ENCODE measurements at places on chromosomes 5 and 9. TPM values are rescaled to one million over a fixed set of nuclear protein-coding genes. Genes with fewer than 3 reads are reported as not detected.

Gene CD14
- total RNA-seq, result 35.5 TPM

Gene REEP2
- total RNA-seq, result 3.1 TPM

Gene BAAT
- not detected for total RNA-seq

Gene ZDHHC12
- total RNA-seq, result 76.2 TPM

Gene FBLL1
- not detected for total RNA-seq

Gene PCDHA7
- total RNA-seq, result 0.17 TPM

DNA sequence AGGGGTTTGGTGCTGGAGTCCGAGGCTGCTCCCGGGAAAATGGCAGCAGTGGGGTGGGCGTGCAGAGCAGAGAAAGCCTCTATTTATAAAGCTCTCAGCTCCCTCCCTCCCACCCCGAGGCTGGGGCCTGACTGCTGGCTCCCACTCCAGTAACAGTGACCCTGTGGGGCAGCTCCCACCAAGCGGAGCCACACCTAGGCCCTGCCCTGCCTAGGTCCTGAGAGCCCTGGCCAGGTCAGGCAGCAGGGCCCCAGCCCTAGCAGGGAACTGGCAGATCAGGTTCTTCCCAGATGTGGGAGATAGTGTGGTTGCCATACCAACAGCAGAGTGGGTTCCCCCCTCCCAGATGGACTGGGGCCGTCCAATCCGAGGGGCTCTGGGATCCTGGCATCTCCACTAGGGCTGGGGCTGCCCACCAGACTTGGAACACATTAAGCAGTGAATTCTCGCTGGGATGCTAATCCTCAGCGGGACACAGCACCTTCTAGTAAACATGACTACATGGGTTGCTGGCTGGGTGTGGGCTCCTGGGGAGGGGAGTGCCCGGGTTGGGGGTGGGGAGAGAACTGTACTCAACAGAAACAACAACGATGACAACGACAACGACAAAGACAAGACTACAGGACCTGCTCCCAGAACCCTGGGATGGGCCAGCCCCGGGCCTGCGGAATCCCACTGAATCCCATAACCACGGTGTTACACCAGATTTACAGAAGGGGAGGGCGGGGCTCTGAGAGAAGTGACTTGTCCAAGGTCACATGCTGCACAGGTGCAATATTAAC lies 1.5 kb downstream of the SH3GLB2 start:
- peak; percentile 62 for DNase-seq

DNA sequence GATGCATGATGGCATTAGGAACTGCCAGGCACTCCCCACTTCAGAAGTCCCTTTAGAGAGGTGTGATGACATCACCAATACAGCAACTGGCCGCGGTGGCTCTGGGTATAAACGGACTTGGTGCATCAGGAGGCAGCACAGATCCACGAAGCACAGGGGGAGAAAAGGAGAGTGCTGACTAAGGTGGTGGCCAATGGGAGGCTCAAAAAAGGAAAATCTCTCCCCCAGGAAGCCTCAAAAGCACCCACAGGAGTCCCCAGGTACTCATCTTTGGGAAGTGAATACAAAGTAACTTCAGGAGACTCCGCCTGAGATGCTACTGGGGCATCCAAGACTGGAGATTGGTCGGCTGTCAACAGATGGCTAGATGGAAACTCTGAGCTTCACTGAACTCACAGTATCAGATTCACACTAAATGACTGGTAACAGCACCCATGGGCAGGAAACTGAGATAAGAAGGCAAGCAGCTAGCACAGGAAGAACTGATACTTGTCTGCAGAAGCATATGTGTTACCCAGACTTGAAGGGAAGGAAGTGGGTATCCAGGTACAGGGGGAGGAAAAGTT lies 7.6 kb downstream of the TTC39B start:
- DNase-seq, result no peak

GRCh38 chr9:1948541-1948940 lies 66.6 kb upstream of the SMARCA2 start:
- DNase-seq, result no peak

GRCh38 chr5:43514471-43514815 lies 505 bp downstream of the C5orf34 start:
- DNase-seq, result no peak

- no peak for DNase-seq
Observed at GRCh38 chr5:148739023-148739422, 84.7 kb upstream of the HTR4 start.

DNA sequence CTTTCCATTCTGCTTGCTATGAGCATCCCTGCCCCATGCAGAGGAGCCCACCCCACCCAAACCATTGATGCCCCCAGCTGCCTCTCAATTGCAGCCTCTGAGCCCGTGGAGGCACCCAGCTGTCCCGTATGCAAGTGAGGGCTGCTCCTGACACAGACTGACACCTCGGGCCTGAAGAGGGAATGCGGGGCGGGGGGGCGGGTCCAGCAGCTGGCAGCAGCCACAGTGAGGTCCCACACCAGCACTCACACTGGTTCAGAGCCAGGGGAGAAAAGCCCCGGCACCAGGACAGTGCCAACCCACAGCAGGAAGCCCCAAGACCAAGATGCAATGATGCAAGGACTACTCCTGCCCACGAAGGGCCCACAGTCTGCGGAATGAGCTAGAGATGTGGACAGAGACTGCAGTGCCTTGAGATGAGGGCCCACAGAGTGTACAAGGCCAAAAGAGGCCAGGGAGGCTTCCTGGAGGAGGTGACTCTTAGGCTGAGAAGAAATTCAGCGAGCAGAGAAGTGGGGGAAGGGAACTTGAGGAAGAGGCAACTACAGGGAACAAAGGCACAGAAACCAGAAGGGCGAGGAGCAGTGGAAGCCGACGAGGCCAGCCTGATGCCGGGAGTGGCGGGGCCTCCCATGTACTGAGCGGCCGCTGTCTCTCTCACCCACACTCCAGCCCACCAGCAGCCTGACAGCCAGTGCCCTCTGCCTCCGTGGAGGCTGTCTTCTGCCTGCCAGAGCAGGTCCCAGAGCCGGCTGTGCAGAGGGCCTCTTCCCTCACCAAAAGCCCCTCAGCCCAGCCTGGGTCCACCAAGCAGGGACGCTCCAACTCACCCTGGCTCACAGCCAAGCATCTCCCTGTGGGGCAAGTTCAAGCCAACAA lies 9.2 kb downstream of the EEIG1 start:
- no peak for DNase-seq

DNA sequence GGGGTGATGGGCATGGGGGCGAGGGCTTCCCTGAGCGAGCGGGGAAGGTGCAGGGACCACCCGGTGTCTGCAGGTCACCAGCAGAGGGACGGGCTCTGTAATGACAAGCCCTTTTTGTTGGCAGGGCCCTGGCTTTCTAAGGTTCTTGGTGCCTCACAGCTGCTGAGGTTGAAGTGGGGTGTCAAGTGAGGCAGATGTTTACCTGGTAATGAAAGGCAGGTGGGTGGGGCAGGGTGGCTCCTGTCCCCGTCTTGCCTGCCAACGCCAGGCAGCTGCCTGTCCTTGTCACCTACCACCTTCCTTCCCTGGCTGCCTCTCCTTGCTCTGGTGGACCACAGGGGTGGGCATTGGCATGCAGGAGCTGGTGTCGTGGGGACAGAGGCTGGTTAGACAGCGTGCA lies 41.0 kb upstream of the SEMA4D start:
- peak; percentile 12 for DNase-seq

GRCh38 chr5:38258319-38259061 lies at the start of gene EGFLAM:
Gene EGFLAM (plus strand): TSS chr5:38258559. CDS start chr5:38258755, 196 bp downstream.
- no peak for DNase-seq

- DNase-seq, result no peak
Observed at GRCh38 chr9:69086769-69087168, 51.2 kb downstream of the FXN start.

- DNase-seq, result no peak
Observed at GRCh38 chr9:128529191-128529590, 23.2 kb upstream of the SPTAN1 start.

DNA sequence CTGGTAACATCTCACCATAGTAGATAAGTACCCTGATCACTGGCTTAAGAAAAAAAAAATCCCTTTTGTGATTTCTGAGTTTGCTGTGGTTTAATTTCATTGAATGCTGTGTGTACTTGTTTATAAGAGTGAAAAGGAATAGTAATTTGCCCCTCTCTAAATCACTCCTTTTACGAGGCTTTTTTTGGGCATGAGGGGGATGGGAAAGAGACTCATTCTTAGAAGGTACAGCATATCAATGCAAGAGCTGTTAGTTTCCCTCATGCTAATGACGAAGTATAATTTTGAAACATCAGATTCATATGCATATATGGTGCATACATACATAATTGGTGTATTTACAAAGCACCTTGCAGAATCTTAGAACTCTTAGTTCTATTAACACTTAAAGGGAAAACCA lies 2.4 kb upstream of the SLC44A1 start:
- no peak for DNase-seq

- no peak for DNase-seq
Observed at GRCh38 chr5:173895401-173896165, 7.4 kb downstream of the CPEB4 start.

GRCh38 chr5:79075646-79076426 lies 6.3 kb downstream of the BHMT2 start:
- no peak for DNase-seq

DNA sequence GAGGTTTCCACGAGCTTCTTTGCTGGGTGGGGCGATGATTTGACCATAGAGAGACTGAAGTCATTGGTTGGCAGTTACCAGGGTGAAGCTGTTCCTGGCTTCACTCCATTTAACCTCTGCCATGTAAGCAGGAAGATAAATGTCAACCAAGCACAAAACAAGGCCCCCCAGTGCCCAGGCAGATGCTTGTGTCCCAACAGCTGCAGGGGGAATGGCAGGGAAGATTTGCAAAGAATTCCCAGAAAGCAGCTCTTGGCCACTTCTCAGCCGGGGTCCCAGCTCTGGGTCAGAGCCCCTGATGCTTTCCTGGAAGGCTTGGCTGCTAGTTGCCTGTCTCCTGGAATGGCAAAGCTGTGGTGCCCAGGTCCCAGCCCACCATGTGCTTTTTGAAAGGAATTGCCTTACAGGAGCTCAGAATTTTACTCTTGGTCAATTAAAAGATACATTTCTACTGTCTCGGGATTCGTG lies 383.4 kb downstream of the ENC1 start:
- DNase-seq, result peak; percentile 23

GRCh38 chr9:11794984-11795383 lies 898.2 kb upstream of the TYRP1 start:
- DNase-seq, result no peak

DNA sequence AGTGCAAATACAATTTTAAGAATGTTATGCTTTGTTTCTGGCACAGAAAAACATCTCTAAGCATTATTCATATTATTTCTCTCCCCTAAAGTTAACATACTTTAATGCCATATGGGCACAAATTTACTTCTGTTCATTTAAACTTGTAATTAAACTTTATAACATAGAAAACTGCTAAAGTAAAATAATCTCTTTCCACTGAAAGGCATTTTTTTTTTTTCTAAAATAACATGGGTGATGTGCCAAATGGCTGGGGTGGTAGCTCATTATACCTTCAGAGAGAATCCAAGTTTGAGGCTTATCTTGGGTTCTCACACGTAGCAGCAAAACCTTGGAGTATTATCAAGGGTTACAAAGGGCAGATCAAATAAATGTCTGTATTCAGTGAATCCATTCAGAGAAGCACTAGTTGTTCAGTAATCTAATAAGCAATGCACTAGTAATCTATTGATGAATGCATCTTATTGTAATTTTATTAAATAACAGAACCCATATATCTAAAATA lies 257.6 kb upstream of the POU5F2 start:
- no peak for DNase-seq

DNA sequence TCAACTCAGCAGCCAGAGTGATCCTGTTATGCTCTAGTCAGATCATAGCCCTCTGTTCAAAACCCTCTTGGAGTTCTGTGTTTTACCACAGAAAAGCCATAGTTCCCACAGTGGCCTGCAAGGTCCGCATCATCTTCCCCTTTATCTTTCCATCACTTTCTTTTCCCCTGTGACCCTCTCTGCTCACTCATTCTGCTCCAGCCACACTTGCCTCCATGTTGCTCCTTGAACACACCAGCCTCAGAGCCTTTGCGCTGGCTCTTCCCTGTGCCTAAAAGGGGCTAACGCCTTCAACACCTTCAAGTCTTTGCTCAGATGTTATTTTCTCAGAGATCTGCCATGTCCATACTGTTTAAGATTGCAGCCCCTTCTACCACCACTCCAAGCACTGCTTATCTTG lies 26.3 kb downstream of the CSF2 start:
- DNase-seq, result no peak

DNA sequence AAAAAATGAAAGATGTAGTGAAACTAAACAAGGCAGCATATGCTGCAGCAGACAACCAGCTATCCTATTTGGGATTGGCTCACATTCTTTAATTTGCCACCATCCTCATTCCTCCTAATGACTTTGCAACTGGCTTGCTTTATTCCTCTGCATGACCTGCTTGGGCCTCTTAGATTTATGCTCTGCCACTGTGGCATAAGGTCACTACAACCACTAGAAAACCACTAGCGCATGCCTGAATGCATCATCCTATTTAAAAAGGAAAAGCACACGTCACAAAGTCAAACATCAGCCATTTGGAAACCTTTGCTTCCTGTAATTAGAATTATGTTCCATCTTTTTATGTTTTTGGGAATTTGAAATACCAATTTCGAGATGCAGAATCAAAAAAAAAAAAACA lies 40.8 kb upstream of the CCDC152 start:
- no peak for DNase-seq

GRCh38 chr9:78351816-78352215 lies 54.9 kb downstream of the PSAT1 start:
- DNase-seq, result no peak

- DNase-seq, result peak; percentile 54
Observed at GRCh38 chr5:132464156-132464939, 26.2 kb downstream of the IRF1 start.

DNA sequence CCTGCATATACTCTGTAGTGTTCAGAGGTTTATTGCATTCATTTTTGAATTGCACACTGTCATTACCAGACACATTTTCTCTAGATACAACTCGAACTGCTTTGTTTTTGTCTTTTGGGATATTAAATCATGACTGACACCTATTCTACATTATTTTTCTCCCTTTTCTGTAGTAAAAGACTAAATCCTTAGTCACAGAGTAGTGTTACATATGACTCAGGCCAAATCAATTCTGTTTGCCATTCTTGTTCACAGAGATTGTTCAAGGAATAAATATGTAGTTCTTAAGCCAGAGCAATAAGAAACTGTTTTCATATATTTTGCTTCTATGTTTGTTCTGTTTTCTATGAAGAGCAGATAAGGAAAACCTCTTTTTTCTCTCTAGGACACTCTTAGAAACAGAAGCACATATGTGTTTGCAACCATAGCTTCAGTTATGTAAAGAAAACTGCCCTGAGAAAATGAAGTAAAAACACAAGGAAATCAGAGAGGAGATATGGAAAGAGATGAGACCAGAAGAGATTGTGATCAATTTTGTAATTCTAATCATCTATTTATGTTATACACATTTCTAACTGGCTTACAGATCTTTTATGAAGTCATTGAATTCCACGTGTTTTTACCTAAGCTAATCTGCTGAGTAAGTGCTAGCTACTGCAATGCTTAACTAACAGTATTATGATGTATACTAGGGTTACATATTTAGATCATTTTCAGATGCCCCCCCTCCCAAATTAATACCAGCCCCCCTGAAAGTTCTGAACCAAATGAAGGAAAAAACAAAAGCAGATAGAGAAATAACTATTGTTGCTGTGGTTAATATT lies 1995.6 kb upstream of the CDH6 start:
- DNase-seq, result no peak

GRCh38 chr5:156934450-156935211 lies 28.4 kb downstream of the TIMD4 start:
- DNase-seq, result peak; percentile 22

Measured in left colon (tissue), 2 donors.